ENCODE measurements at places on chromosomes 13 and 19.

DNA sequence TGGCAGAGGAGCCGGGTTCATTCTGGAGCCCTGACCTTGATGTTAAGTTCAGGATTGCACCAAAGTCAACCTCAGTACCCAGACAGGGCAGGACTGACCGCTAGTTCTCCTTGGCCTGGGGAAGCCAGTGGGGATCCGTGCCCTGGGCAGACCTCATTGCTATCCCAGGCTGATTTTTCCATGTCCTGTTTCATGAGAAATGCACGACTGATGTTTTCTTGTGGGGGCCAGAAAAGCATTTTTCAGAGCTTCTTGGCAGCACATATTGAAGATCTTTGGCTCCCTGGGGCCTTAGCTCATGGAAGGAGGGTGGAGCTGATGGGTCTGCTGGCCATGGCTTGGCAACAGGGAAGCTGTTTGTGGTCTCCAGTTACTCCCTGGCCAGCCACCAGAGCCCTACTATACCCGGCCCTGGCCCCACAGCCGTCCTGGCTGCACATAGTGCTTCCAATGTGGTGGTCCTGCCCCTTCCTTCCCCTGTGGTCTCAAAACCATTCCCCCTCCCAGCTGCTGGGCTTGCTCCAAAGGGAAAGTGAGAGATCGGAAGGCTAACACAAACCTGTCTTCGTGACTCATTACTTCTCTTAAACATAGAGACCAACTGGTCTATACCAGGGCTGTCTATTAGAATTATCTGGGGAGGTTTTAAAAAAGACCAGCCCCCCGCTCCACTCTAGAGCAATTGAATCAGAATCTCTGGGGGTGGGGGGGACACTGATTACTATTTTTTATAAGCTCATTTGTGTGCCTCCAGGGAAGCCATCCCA is 11.2 kb downstream of the IL17D start:
- peak; percentile 96 for DNase-seq

DNA sequence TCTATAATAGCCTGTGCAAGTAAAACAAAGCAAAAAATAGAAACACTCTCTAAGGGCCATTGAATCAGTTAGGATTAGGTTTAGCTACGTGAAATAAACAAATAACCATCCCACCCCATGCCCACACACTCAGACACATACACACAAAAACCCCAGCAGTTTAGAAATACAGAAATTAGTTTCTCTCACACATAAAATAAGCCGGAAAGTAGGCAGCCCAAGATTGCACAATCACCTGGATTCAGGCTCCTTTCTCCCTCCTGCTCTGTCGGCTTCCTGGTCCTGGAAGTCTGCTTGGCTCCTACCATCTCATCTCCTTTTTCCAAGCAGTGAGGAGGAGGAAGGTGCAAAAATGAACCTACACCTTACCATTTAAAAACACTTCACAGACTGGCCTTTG is 22.6 kb upstream of the USP12 start:
- DNase-seq, result no peak

GRCh38 chr13:77207943-77208342 is 119.0 kb downstream of the MYCBP2 start:
- no peak for DNase-seq

DNA sequence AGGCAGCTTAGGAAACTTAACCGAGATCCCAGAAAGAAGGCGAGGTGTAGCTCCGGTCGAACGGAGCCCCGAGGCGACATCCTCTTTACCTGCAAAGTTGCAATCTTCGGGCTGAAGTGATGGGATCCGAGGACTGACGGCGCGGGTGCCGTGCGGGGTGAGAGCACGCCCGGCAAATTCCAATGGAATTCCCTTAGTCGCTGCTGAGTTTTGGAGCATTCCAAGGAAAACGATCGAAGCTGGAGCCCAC is 141 bp downstream of the TRPC4 start:
- DNase-seq, result no peak

DNA sequence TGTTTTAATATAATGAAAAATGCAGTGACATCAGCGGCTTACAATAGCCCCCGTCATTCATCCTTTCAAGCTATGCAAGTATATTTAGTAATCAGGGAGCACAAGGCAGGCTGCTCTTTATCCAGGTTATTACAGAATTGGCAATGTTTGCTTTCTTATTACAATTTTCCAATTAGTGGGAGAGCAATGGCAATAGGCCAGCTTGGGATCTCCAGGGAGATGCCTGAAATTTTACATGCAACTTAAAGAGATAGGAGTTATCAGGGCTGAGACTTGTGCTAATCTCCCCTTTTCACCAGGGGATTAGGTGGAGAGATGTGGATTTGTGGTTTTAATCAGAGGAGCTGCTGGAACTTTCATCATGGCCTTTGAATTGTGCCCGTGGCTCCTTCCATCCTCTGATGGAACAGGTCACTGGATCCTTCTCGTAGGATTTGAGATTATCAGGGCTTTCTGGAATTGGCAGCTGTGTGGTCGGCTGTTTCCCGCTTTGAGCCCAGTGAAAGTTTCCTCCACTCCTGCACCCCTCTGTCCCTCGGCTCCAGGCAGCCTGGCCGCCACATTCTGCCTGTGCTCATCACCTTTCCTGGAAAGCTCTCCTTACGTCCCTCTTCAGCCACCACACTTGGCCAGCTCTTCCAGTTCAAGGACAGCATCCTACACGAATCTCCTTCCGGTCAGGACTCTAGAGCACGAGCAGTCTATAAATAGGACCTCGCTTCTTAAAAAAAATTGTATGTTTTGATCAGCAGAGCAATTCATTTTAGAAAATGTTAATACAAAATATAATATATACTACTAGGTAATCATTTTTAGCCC is 47.0 kb downstream of the CBY2 start:
- peak; percentile 25 for DNase-seq
